Kidney epithelial cell (primary cell): ENCODE measurements at places on chromosomes 1 and 21. TPM values are rescaled to one million over a fixed set of nuclear protein-coding genes. Genes with fewer than 3 reads are reported as not detected.
A peak's percentile ranks its signal among the peaks of the same experiment; 100 is the strongest.

Gene CA6
- not detected in 2 replicates for total RNA-seq

Gene NUP210L
- total RNA-seq = not detected in 2 replicates

Gene CLCA4
- not detected in 2 replicates for total RNA-seq

Gene OR2T29
- total RNA-seq = not detected in 2 replicates

Gene ZC3H12A
- total RNA-seq = 34.2 and 38.3 TPM in 2 replicates

Gene DIO1
- total RNA-seq = not detected in 2 replicates

Gene APCS
- total RNA-seq = not detected in 2 replicates

Gene BGLAP
- not detected in 2 replicates for total RNA-seq

DNA sequence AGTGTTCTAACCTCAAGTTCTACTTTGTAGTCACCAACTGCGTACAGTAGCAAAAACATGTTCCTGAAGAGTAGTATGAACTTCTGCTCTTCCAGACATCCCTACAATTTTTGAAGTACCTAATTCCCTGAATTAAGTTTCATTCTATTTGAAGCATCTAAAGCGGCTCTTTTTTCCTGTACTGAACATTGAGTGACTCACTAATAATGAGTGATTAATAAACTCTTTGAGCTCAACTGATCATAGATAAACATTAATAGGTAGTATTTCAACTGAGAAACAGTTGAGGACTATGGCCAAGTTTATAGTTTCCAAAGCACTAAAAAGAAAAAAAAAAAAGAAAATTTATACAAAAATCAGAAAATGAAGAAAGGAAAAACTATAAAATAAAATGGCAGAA is 683.1 kb downstream of the LTN1 start:
- DNase-seq = no peak

GRCh38 chr1:244186372-244186771 is 135.3 kb downstream of the ZBTB18 start:
- no peak for DNase-seq

DNA sequence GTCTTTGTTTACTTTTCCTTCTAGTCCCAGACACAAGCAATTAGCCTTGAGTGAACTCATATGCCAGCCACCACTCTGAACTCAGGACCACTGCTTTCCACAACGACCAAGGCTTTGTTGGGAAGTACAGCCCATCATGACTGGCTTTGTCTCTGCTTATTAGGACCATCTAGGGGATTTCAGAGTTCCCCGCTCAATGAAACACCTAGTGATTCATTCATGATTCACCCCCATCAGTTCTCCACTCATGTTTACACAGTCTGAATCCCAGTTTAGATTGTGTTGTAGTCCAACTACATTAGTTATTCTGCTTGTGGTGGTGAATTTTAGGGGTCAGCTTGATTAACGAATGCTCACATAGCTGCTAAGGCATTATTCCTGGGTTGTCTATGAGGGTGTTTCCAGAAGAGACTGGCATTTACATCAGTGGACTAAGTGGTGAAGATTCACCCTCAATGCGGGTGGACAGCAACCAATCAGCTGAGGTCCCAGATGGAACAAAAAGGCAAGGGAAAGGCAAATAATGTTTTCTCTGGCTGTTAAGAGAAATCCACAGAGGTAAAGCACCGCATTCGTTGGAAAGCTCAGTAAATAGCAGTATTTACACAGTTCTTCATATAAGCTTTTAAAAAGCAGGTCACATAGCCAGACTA is 122.7 kb downstream of the RGS21 start:
- DNase-seq = peak; percentile 62

DNA sequence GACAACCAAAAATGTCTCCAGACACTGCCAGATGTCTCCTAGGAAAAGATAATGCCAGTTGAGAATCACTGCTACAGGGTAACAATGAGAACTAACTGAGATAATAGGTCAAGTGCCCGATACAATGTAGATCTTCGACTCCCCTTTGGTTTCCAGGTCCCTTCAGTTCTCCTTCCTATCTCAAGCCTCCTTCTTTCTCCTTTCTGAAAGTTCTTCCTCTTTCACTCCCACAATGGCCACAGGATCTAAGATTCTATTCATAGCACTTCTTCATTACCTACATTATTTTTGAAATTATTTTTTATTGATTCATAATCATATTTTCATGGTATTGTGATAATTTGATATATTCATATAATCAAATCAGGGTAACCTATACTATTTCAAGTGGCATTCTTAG is 6.3 kb downstream of the PFDN2 start:
- DNase-seq = no peak

DNA sequence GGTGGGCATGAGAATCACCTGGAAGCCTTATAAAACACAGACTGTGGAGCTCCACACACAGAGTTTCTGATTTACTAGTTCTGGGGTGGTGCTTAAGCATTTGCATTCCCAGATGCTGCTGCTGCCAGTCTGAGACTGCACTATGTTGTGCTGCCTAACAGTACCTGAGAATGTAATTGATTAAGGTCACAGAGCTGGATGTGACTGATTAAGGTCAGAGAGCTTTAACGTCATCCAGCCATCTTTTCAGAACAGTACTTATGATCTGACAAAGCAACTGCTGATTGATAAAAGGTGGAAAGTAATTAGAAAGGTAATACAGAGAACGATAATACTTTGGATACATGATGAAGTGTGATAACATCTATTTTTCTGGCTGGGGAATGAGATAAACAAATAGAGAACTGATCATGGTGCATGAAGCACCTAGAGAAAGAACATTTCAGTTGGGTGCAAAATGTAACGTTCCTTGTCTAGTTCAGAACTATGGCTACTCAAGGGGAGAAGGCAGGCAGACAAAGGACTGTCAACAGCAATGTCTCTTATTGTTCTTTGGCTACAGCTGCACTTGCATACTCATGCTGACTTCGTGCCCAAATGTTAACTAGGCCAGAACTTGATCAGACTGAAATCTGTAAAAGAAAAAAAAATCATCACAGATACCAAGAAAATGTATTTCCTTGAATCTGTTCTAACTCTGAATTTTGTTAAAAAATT is 3.7 kb upstream of the UCK2 start:
- DNase-seq = no peak

DNA sequence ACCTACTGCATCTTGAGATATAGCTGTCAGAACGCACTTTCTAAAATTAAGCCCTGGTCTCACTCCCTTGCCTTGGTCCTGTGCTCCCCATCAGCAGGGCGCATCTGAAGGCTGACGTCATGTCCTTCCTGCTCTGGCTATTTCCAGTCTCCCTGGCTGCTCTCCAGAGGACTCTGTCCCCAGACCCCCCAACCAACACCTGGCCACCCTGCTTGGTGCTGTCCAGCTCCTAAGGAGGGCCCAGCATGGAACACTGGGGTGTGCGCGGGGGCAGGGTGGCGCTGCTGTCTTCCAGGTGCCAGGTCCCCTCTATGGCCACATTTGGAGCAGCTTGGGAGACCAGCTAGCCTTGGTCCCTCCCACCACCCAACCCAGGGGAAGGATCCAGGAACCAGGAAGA is 8.3 kb downstream of the TNNT2 start:
- no peak for DNase-seq

DNA sequence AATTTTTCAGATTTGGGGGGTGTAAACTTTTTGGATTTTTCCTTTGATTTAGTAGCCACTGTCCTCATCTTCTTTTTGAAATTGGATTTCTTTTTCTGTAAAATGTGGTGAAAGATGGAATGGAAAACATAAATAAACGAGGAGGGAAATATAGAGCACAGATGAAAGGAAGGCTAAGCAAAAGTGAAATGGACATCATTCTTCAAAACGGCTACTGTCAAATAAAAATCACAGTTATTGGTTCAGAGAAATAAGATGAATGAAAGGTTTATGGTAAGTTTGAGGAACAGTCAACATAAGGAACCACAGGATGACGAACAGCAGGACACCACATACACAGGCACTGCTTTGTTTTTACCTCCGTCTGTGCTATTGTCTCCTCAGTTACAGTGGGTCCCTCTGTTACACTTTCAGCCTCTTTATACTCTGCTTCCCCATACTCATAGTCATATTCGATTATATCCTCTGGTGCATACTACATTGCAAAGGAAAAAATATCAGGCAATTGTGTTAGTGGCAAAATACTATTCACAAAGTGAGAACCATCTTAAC is 82.4 kb downstream of the COL11A1 start:
- no peak for DNase-seq

DNA sequence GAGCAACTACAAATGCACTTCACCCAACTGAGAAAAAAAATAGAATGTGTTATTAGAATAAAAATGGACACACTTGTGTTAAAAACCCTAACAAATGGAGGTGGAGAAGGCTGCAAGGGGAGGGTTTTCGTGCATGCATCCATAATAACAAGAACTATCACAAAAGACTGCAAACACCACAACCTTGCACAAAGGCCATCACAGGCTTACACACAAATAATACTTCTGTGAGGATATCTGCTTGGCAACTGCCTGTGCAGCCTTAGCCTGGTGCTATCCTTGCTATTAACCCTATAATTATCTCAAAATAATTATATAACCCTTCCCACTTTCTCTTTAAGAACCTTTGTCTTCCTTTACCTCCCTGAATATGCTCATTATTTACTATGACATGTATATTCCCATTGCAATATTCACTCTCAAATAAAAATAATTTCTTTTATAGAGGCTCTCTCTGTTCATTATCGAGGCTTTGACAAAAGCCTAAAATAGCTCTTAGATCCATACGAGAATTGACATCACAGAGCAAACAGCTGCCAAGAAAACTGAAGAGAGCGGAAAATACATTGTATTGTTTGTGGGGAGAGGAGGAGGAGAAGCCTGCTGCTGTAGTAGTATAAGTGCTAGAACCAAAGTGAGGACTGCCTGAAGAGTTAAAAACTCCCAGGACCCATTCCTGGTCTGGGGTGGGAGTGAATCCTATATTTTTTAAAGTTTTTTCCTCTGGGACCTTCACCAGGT is 1768.7 kb downstream of the BRINP3 start:
- DNase-seq = no peak

DNA sequence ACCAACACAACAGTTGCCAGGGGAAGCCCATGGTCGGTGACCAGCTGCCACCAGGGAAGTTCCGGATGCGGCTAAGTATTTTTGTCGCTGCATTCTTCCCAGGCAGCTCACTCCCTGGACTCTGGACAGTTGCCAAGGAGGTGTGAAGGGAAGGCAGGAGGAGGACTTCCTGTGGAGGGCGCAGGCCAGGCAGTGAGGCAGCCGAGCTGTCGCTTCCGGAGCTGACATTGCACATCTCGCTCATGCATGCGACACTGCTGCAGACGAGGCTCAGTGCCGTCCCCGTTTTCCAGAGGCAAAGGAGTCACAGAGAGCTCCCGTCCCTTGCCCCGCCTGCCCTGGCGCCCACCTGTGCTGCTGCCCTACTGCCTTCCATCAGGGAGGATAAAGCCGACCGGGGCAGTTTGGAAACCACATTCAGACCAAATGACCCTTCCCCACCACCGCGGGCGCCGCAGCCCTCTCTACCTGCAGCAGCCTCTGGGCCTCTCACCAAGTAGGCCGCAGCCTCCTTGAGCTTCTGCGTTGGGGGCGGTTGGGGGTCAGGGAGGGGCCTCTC is 81.4 kb downstream of the NENF start:
- peak; percentile 71 for DNase-seq

DNA sequence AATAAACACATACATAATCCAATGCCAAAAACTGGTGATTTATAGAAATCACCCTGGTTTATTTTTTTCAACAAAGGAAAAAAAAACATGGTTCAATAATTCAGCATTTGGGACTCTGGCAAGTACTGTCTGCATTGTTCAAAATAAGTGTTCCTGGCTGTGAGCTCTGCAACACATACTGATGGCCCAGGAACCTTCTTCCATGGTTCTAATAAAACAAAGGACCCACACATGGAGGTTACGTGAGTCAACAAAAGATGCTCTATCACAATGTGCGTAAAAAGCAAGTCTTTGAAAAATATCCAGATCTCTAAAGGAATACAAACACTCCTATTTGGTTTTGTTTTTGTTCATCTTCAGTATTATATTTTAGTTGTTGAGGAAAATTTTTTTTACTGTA is 37.9 kb upstream of the C1orf198 start:
- DNase-seq = no peak
